NCI-H2171 treated with DMSO at 0.1 percent for 48 hours (cell line): ENCODE measurements at places on chromosomes 5 and 9.
A peak's percentile ranks its signal among the peaks of the same experiment; 100 is the strongest.

- peak; percentile 4 for DNase-seq
Observed at GRCh38 chr5:172224996-172225395, 31.0 kb downstream of the EFCAB9 start.

- DNase-seq: no peak
Observed at GRCh38 chr9:38390442-38390841, 2.1 kb upstream of the ALDH1B1 start.

- no peak for DNase-seq
Observed at GRCh38 chr9:4098031-4098430, 201.8 kb downstream of the GLIS3 start.

DNA sequence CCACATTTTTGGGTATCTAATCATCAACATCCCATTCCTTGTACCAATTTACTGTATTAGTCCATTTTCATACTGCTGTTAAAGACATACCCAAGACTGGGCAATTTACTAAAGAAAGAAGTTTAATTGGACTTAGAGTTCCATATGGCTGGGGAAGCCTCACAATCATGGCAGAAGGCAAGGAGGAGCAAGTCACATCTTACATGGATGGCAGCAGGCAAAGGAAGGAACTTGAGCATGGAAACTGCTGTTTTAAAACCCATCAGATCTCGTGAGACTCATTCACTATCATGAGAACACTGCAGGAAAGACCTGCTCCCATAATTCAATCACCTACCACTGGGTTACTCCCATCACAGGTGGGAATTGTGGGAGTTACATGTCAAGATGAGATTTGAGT is 95.4 kb upstream of the SLCO6A1 start:
- no peak for DNase-seq
